NCI-H1092 treated with DMSO at 0.1 percent for 48 hours (cell line): ENCODE measurements at places on chromosomes 11 and 22.

DNA sequence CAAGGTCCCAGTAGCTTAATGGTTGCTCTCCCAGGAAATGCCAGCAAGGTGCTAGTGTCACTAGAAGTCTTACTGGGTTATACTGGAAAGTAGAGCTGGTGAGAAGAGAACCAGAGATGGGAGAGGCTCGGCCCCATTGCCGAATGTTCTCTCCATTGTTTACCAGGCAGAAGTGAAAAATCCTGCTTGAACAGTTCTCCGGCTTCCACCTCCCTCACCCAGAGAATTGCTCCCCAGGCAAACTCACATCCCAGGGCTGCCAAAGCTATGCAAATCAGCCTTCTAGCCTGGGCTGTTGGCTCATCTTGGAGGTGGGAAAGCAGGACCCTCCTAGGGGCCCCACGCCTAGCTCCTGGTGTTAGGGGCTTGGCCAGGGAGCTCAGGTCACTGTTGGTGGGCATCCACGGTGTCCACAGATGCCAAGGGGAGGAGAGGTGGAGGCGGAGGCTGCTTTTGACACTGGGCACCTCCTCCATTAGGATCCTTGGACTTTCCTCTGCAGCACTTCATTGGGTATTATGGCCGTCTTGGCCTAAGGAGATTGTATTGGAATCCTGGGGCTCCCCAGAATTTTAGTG lies 20.1 kb downstream of the POU2F3 start:
- DNase-seq: no peak

DNA sequence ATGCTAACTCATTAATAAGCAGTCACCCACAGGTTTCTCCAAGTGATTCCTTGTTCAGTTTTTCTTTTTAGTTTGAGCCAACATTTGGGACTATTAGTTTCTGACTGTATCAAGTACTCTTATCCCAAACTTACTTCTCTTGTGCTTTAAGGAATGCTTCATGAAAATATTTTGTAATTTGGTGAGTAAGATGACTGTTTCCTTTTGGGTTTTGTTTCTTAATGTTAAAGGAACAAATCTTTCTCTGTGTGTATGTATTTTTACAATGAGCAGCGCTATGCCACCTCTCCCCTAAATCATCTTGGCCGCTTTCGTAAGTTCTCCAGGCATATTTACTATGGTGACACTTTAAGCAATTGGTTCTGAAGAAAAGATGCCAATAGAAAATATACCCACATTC lies 72.4 kb downstream of the LDLRAD3 start:
- no peak for DNase-seq

GRCh38 chr22:41512421-41513194 lies 31.7 kb downstream of the POLR3H start:
- DNase-seq: no peak

GRCh38 chr11:68025047-68025446 lies 5.4 kb upstream of the NDUFS8 start:
- DNase-seq: no peak

- DNase-seq: peak; percentile 81
Measured at GRCh38 chr11:79439886-79440570, 802 bp downstream of the TENM4 start.
